Gastrocnemius medialis (tissue), 4 donors: ENCODE measurements at places on chromosomes 6 and 20. TPM values are rescaled to one million over a fixed set of nuclear protein-coding genes. Genes with fewer than 3 reads are reported as not detected.

The CNR1 gene
- 5.7 TPM for total RNA-seq

The HLA-DRB5 gene
- total RNA-seq, result not detected

The PDE7B gene
- total RNA-seq, result 2.2 TPM

The BAK1 gene
- total RNA-seq, result 7.3 TPM
